ENCODE measurements at places on chromosomes 11 and 22. TPM values are rescaled to one million over a fixed set of nuclear protein-coding genes. Genes with fewer than 3 reads are reported as not detected.

C22orf31 gene
- total RNA-seq = not detected

CHADL gene
- total RNA-seq = not detected

DGCR2 gene
- 62.2 TPM for total RNA-seq

NRGN gene
- total RNA-seq = 2.9 TPM

RAG2 gene
- total RNA-seq = not detected

KCNK4 gene
- total RNA-seq = 0.31 TPM

CRKL gene
- 49.0 TPM for total RNA-seq

OR51I1 gene
- not detected for total RNA-seq

- no peaks in the 10 kb centered on the region for H3K27me3 ChIP-seq
- H3K4me1 ChIP-seq = peaks cover 34% of the 10 kb centered on the region
- H3K4me3 ChIP-seq = no peak overlapping the region
- no peaks in the 10 kb centered on the region for H3K36me3 ChIP-seq
Observed at GRCh38 chr11:35367491-35367890, 51.9 kb downstream of the SLC1A2 start.

GRCh38 chr11:11789735-11790369, 51.9 kb upstream of the USP47 start:
- H3K4me3 ChIP-seq = no peak overlapping the region
- H3K36me3 ChIP-seq = no peaks in the 10 kb centered on the region
- no peak overlapping the region for H3K27ac ChIP-seq
- DNase-seq = peak; percentile 20
- H3K27me3 ChIP-seq = peaks cover 6% of the 10 kb centered on the region

GRCh38 chr11:28566339-28567089, 458.3 kb downstream of the METTL15 start:
- no peak overlapping the region for H3K4me3 ChIP-seq
- DNase-seq = peak; percentile 53
- H3K4me1 ChIP-seq = peaks cover 13% of the 10 kb centered on the region
- H3K27me3 ChIP-seq = no peaks in the 10 kb centered on the region

DNA sequence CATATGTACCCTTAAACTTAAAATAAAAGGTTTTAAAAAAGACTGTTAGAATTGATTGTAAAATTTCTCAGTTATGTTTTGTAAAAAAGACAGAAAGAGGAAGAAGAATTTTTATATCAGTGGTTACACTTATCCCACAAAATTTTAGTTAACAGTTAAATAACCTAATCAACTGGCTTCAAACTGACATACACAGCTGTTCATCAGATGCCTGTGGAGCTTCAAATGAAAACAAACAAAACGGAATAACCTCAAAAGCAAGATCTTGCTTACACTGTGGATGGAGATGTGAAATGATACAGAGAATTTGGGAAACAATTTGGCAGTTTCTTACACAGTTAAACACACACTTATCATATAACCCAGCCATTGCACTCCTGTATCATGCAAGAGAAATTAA, 521.0 kb downstream of the ETS1 start:
- H3K4me1 ChIP-seq = no peaks in the 10 kb centered on the region
- H3K36me3 ChIP-seq = no peaks in the 10 kb centered on the region
- DNase-seq = no peak
- H3K27ac ChIP-seq = no peak overlapping the region

- H3K36me3 ChIP-seq = no peaks in the 10 kb centered on the region
- no peak for DNase-seq
- no peak overlapping the region for H3K4me3 ChIP-seq
- no peaks in the 10 kb centered on the region for H3K27me3 ChIP-seq
Observed at GRCh38 chr11:35376613-35377012, 42.7 kb downstream of the SLC1A2 start.

GRCh38 chr11:70603756-70604211, 205.5 kb downstream of the CTTN start:
- H3K4me1 ChIP-seq = no peaks in the 10 kb centered on the region
- no peak overlapping the region for H3K4me3 ChIP-seq
- H3K27ac ChIP-seq = no peak overlapping the region
- no peaks in the 10 kb centered on the region for H3K36me3 ChIP-seq
- no peaks in the 10 kb centered on the region for H3K27me3 ChIP-seq

- no peak overlapping the region for H3K4me3 ChIP-seq
- no peak overlapping the region for H3K27ac ChIP-seq
- no peaks in the 10 kb centered on the region for H3K36me3 ChIP-seq
- DNase-seq = no peak
- no peaks in the 10 kb centered on the region for H3K4me1 ChIP-seq
- no peaks in the 10 kb centered on the region for H3K27me3 ChIP-seq
Observed at GRCh38 chr11:101825531-101825930, 89.3 kb upstream of the CEP126 start.

- H3K27me3 ChIP-seq = peaks cover 6% of the 10 kb centered on the region
- no peaks in the 10 kb centered on the region for H3K4me1 ChIP-seq
- no peaks in the 10 kb centered on the region for H3K36me3 ChIP-seq
- H3K4me3 ChIP-seq = no peak overlapping the region
- DNase-seq = no peak
Observed at GRCh38 chr11:14904745-14905103, 12.7 kb upstream of the CYP2R1 start.

- no peaks in the 10 kb centered on the region for H3K4me1 ChIP-seq
- peaks cover 18% of the 10 kb centered on the region for H3K27me3 ChIP-seq
- H3K36me3 ChIP-seq = no peaks in the 10 kb centered on the region
- no peak overlapping the region for H3K27ac ChIP-seq
- no peak overlapping the region for H3K4me3 ChIP-seq
Observed at GRCh38 chr11:66363805-66364535, 7.6 kb downstream of the SLC29A2 start.

GRCh38 chr11:116774661-116775060, 1.9 kb upstream of the BUD13 start:
- no peak overlapping the region for H3K27ac ChIP-seq
- no peak for DNase-seq
- H3K36me3 ChIP-seq = peaks cover 10% of the 10 kb centered on the region
- peaks cover 3% of the 10 kb centered on the region for H3K4me1 ChIP-seq
- H3K27me3 ChIP-seq = no peaks in the 10 kb centered on the region

DNA sequence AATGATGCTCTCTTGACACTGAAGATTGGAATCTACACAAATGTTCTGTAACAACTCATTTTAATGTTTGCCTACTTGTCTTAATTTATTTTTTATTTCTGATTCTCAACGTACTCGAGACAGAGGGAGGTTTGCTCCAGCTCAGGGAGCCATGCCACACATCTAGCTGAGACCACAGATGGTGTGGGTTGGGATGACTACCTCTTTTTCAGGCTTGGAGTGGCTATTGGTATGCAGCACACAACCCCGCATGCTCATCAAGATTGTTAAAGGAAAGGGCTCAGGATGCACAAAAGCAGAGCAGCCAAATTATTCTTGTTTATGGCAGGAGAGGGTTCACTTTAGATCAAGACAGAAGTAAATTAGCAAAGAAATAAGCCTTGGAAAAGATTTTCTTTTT, 424.5 kb downstream of the OPCML start:
- no peaks in the 10 kb centered on the region for H3K4me1 ChIP-seq
- DNase-seq = no peak
- H3K36me3 ChIP-seq = no peaks in the 10 kb centered on the region
- no peak overlapping the region for H3K4me3 ChIP-seq
- H3K27ac ChIP-seq = no peak overlapping the region
- H3K27me3 ChIP-seq = no peaks in the 10 kb centered on the region

DNA sequence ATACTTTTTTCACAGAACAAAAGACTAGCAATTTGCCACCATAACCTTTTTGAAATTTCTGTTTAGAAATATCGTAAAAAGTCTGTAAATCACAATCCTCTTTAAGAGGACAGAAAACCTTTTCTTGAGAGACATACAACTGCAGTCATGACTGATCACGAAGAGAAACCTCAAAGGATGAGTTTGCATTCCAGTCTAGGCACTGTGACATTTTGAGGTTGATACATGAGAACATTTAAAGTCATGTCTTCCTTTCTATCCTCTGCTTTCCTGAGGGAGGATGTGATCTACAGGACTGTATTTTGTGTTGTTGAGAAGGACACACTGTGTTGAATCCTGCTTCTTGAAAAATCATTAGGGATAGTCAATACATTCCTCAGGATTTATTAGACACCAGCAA, 476.7 kb upstream of the CCDC179 start:
- DNase-seq = no peak
- H3K4me1 ChIP-seq = no peaks in the 10 kb centered on the region
- no peak overlapping the region for H3K27ac ChIP-seq
- no peaks in the 10 kb centered on the region for H3K36me3 ChIP-seq
- no peaks in the 10 kb centered on the region for H3K27me3 ChIP-seq
- no peak overlapping the region for H3K4me3 ChIP-seq

DNA sequence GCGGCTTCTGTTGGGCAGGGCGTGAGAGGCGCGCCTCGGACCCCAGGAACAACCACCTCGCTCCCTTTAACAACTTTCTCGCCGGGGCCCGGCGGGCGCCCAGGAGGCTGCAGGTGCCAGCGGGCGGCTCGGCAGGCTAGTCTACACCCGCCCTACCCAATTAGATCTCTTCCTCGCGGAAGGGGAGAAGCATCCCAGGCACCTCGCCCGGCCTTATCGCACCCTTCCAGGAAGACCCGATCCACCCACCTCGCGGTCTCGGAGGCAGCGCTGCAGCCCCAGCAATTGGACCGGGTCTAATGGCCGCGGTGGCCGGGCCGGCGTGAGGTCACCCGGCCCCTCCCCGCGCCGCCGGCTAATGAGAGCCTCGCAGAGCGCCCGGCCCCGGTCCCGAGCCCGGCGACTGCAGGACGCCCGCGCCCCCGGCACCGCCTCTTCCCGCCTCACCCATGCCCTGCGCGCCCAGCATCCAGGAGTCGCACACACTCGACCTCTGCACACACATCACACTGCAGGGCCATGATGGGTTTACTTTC, at the start of gene PLAAT3:
Gene PLAAT3, minus strand, starts transcription at position 298 of the 536 bp plus-strand sequence. CDS start 419 bp downstream, outside the sequence.
- peak; percentile 77 for DNase-seq
- no peaks in the 10 kb centered on the region for H3K27me3 ChIP-seq
- no peaks in the 10 kb centered on the region for H3K36me3 ChIP-seq
- peak within 1 kb of the TSS; percentile 12 for H3K27ac ChIP-seq
